ENCODE measurements at places on chromosomes 16 and 17. TPM values are rescaled to one million over a fixed set of nuclear protein-coding genes. Genes with fewer than 3 reads are reported as not detected.
A peak's percentile ranks its signal among the peaks of the same experiment; 100 is the strongest.

DNA sequence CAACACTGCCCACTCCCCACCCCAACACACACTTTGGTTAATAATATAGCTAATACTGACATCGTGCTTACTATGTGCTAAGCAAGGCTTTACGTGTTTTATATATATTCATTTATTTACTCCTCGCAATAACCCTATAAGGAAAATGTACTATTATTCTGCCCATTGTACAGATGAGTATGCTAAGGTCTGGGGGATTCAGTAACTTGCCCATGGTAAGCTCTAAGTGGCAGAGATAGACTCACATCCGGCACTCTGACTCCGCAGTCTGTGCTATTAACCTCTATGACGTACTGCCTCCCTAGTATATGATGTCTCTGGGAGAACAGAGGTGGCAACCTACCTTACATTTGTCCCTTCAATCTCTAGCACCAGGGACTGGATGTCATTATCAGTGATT lies 12.7 kb downstream of the CFAP20 start:
- no peak for DNase-seq
- H3K36me3 ChIP-seq = peaks cover 29% of the 10 kb centered on the region
- peaks cover 2% of the 10 kb centered on the region for H3K4me1 ChIP-seq
- H3K27ac ChIP-seq = no peak overlapping the region
- H3K4me3 ChIP-seq = no peak overlapping the region

DNA sequence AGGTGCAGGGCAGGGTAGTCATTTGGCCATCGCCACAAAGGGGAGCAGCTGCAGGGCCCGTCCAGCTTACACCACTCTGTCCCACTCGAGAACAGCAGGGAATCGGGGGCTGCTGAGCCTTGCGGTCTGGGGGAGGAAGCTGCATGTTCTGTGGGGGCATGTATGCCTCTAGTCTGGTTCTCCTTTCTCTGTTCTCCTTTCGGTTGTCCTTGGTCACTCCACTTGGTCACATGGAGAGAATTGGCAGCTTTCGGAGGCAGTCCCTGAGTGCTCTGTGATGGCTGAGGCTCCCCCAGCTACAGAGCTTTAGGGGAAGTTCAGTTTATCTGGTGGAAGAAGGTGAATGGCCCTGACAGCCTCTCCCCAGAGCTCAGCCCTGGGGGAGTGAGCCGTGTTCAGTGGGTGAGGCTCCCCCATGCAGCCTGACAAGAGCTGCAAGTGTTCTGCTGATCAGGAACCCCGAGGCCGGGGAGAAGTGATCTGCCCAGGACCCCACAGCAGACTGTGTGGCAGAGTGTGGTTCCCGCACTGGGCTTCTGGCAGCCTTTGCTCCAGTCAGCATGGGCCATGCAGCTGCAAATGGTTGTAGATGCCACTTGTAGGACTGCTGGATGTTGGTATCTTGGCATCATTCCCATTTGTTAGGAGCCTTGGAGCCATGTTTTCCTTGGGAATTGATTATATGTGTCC lies 22.3 kb upstream of the SMPD3 start:
- H3K27ac ChIP-seq = peak overlapping the region; percentile 80
- no peak for DNase-seq
- no peaks in the 10 kb centered on the region for H3K27me3 ChIP-seq
- H3K4me1 ChIP-seq = peaks cover 12% of the 10 kb centered on the region

The TAX1BP3 gene
- 11.9 TPM for total RNA-seq

- H3K4me1 ChIP-seq = peaks cover 10% of the 10 kb centered on the region
- H3K36me3 ChIP-seq = no peaks in the 10 kb centered on the region
- H3K27me3 ChIP-seq = no peaks in the 10 kb centered on the region
- no peak for DNase-seq
- no peak overlapping the region for H3K4me3 ChIP-seq
Observed at GRCh38 chr17:42247734-42248133, 28.5 kb downstream of the STAT5B start.
